Testis (tissue), 5 donors: ENCODE measurements at places on chromosomes 12 and 14.

DNA sequence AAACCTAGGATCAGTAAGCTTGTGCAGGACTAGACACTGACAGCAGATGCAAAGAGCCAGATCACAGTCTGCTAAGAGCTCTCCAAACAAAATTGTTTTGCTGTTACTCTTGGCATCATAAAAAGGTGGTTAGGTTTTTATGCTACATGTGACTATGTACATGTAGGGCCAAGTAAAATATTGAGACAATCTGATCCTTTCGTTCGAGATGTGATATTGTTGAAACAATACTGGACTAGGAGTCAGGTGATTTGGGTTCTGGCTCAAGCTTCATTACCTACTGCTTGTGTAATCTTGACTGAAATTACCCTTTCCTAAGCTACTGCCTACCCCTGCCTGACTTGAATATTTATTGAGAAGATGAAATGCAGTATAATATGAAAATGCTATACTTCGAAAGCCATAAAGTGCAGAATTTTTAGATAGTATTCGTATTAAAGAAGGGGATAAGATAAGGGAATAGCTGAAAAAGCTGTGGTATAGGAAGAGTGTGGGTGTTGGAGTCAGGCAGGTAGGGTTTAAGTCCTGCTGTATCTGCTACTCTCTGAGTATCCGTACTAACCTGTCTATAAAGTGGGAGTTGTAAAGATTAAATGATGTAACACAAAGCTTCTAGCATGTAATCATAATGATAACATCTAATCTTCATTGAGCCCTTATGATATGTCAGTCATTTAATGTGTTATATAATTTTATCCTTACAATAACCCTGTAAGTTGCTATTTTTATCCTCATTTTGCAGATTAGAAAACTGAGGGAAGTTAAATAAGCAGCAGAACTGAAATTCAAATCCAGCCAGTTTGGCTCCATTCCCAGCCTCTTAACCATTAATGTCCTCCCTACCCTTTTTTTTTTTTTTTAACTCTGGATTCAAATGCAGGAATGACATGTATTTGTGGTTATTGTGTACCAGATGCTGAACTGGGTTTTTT, 38.6 kb upstream of the ATF1 start:
- no peak for DNase-seq

GRCh38 chr12:126389961-126390360, 1324.7 kb downstream of the AACS start:
- no peak for DNase-seq

- DNase-seq: no peak
Observed at GRCh38 chr12:96400631-96401075, 414 bp upstream of the CDK17 start.

DNA sequence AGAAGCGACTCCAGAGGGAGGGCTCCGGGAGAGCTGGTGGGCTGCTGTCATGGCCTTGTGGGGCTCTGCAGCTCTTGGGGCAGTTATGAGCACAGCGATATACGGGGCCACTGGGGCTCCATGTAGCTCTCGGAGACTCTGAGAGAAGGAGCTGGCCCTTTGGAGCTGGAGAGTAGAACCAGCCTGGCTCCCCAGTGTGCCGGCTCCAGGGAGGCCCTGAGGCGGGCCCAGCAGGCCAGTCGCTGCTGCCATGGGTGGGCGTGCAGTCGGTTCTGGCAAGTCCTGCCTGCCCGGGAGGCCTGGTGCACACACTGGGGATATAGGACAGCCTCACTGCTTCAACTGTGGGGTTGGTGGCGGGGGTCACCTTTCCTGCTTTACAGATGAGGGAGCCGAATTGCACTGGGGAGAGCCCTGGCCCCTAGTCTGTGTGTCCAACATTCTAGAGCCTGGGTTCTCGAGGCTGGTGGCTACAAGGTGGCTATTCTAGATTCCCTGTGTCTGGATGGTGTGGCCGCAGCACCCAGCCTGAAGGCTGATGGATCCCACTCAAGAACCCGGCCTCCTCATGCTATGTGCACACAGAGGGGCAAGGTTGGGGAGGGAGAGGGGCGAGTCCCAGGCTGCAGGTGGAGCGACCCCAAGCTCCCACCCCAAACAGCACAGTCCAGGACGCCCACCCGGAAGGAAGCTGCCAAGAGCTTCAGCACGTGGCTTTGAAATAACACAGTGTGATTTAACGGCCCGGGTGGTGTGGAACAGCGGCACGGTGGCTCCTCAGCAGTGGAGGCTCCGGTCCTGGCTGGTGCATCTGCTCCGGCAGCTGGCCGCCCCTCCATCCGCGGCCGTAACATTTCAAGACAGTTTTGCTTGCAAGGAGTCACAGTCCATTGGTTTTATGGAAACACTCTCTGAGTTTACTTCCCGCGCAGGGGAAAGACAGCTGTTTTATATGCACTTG, 188.3 kb upstream of the C14orf180 start:
- peak; percentile 8 for DNase-seq

GRCh38 chr12:88882662-88883061, 302.4 kb upstream of the KITLG start:
- no peak for DNase-seq

DNA sequence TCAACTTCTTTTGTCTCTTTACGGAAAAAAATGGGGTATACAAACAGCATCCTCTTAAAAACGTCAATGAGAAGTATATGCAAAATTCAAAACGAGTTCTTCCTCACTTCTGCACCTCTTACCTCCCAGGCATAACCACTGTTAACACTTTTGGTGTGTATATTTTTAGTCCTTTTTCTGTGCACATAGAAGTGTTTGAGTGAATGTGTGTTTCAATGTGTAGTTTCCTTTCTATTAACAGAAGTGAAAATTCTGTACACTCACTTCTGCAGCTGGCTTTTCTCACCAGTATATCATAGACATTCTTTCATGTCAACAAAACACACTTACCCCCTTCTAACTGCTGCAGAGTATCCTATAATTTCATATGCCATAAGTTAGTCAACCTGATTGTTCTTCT, 5.4 kb downstream of the UBR7 start:
- no peak for DNase-seq

DNA sequence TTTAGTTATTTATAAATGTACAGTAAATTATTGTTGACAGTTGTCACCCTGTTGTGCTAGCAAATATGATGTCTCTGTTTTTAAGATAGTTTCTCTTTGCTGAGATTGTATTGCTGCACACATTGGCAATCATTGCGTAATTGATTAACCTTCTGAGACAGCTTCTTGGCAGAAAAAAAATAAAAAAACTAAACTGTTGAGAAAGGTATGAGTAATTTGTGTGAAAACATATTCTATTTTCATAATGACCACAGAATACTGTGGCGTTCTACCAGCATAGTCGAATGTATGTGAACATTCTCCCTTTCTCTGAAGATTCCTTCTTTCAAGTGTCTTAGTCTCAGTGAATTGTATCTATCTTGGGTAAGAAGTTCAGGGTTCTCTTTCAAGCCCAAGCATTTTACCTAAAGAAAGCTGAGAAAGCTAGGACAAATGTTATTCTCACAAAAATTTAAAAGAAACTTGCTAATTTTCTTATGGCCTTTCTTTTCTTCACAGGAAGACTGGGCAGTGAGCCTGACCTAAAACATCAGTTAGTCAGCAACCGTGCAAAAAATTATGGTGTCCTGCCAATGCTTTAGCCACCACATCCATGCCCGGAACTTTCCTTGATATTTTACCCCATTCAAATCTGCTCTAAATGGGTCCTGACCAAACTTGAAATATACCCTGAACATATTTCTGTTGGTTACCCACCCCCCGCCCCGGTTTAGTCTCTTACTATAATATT, 69.0 kb upstream of the REP15 start:
- no peak for DNase-seq

DNA sequence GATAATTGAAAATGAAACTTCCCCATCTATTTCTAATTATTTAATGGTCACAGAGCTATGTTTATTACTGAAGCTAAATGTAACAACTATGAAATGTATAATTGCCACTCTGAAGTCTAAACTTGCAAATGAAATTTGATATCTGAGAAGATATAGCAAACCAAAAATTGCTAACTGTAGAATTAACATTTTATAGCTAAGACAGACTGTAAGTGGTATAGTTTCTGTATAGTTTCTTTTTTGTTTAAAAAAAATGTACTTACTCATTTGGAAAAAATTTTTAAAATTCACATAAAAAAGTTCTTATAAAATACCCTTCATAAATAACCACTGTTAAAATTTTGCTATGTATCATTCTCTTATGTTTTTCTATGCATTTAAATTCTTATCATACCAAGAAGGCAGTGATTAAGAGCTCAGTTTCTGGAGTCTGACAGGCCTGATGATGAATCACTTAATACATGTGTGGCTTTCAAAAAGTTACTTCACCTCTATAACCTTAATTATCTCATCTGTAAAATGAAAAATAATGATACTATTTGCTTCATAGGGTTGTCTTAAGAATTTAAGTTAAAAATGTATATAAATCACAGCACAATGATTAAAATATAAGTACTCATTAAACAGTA, 214.7 kb upstream of the GARIN2 start:
- no peak for DNase-seq

DNA sequence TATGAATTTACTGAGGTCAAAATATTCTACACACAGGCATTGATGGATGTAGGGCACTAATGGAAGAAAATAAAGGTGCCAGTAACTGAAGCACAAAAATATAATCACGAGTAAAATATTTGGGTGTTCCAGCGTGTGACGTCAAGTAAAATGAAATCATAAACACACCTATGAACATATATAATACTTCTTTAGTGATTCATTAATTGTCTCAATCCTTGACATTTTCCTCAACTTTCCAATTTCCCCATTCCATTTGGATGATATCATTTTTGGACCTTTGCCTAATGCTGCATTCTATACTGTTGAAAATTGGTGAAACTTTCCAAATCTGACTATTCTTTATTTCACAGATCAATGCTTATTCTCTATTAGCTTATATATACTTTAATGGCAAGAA, 649.3 kb downstream of the GALC start:
- no peak for DNase-seq

DNA sequence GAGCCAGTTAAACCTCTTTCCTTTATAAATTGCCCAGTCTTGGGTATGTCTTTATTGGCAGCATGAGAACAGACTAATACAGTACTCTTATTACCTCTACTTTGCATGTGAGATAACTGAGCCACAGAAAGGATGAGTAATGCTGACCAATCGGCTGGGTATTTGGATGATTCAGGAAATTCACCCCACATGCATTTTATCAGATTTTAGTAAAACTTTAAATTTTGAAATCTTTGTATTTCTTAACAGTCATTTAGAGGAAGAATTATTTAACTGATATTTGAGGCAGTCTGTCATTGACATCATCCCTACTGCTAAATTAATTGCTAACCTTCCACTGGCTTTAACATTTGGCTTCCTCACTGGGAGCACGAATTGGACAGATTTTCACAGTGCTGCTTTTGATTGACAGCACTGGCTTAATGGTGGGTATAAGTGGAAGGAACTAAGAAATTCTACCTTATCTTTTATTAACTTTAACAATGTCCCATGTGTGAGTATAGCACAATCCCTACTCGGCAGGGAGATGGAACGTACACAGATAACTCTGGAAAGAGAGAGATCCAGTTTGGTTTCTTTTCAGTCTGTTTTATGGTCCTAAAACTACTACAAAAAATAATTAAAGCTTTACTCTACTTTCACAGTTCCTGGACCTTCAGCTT, 261.0 kb downstream of the DACT1 start:
- no peak for DNase-seq

GRCh38 chr12:45232756-45233372, 17.0 kb downstream of the ANO6 start:
- DNase-seq: no peak

- DNase-seq: no peak
Observed at GRCh38 chr14:90740946-90741681, 75.1 kb downstream of the TTC7B start.

DNA sequence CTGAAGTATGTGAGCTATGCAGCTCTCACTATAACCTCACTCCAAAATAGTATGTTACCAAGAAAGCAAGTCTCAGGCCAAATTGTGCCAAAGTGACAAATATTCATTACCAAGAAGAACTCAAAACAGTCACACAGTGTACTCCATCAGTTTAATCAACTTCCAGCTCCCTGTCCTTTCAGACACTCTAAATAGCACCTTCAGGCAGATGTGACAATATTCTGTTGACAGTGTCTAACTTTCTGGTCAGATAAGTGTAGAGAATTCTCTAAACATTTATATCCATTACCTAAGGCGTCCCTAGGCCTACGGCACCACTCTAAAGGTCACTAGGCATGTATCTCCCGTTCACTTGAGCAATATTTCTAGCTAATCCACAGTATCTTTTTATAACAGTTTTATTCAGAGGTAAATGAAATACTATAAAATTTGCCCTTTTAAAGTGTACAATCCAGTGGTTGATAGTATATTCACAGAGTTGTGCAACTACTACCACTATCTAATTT, 21.7 kb downstream of the CPNE8 start:
- no peak for DNase-seq

DNA sequence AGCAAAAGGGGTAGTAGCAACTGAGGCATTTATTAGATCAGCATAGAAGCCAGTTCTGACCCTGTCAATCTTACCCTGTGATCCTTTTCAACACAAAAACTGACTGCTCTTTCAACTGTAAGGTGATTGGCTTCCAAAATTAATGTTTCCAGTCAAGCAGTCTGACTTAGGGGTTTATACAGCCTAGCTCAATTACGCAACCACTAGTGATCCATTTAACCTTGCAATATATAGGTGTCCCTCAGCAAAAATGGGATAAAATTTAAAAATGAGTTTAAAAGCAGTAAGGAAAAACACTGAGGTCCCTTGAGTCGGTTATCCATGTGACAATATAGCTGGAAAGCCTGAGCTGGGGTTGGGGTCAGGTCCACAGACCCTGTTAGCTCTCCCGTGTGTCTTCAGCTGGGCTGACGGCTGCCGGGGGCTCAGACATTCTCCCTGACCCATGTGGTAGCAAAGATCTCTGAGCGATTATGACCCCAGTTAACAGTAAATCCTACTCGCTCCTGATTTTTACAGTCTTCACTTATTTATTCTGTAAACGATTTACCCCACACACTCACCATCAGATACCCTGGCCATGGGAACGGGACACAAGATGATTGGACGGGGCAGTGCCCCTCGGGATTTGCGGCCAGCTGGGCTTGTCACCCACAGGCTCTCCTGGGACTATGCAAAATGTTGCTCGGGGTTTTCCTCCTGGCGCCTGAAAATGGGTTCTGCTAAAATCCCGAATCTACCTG, 16.6 kb downstream of the ADGRD1 start:
- no peak for DNase-seq

GRCh38 chr12:16300736-16301135, 23.3 kb upstream of the SLC15A5 start:
- DNase-seq: no peak

DNA sequence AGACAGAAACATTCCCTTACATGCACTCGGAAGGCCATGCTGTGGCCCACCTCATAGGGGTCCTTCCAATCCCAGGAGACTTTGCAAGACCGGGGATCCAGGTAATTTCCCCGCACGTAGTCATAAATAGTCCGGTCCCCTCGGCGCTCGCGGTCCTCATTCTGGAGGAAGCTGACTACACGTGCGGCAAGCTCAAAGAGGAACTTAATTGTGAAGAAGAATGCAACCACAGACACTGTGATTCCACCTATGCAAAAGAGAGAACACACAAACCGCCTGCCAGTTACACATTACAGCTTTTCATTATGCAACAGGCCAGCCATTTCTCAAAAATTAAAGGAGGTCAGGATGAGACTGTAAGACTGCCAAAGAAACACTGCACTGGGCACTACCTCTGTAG, 28.4 kb downstream of the AREL1 start:
- DNase-seq: no peak

- DNase-seq: no peak
Observed at GRCh38 chr12:55063291-55063690, 43.5 kb downstream of the NEUROD4 start.
